ENCODE measurements at places on chromosomes 3 and 15.

GRCh38 chr3:159260049-159260662 lies 458.3 kb downstream of the MFSD1 start:
- peak; percentile 80 for DNase-seq

DNA sequence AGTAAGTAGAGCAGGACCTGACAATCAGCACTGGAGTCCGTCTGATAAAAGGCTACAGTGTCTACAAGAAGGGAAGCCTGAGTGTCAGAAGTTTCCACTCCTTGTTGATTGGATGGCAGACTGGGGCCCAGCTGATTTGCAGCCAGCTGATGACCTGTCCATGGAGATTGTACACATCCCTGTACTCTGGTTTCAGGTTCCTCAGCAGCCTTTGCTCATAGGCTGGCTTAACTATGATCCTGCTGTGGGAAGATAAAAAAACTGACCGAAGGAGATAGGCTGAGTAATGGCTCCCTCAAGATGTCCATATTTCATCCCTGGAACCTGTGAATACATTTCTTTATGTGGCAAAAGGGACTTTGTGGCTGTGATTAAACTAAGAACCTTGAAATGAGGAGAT lies 11.7 kb upstream of the LACTB start:
- DNase-seq = no peak

DNA sequence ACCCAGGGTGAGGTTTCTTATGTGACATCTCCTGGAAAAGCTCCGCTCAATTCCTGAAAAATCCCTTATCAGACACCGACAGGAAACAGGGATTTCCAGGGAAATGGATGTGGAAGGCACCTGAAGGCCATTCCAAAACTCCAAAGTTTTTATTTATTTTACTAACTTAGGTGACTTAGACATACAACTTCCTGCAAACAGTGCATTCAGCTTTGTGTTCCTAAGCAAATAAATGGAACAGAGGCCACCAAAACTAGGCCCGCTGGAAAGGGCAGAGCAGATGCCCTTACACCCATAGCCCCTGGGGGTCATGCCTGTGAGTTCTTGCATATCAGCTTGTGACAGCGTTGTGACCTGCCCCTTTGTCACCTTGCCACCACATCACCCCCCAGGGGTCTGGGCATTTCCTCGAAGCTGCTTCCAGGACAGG lies 239.4 kb downstream of the XXYLT1 start:
- DNase-seq = no peak

DNA sequence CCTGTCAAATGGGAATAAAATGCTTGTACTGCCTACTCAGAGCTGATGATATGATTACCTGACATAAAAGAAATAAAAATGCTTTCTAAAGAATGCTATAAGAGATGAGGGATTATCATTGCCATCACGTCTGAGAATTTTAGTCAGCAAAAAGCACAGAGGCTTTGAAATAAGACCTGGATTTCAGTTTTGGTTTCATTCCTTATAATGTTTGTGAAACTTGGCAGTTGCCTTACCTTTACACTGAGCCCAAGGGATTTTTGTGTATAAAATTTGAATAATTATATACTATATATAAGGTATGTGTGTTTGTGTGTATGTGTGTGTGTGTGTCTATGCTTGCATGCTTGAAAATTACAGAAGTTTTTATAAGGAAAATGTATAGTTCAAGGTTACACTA lies 634.8 kb upstream of the BCHE start:
- no peak for DNase-seq

GRCh38 chr3:53155760-53156159 lies 5.2 kb upstream of the PRKCD start:
- DNase-seq = no peak

DNA sequence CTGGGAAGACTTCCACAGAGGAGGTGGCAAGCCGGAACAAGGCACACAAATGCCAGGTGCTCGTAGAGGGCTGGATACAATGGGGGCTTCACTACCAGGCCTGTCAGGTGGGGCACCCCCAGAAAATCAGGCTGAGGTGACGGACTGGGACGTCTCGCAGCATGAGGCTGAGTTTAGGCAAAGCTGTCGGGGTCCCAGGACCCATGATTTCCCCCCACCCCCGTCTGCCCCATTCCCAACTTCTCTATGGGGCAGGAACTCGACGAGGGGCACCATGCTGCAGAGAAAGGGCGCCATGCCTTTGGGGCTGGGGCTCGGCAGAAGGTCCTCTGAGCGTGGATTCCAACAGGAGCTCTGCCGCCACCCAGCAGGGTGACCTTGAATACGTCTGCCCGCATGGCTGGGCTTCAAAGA lies 65.7 kb upstream of the HES1 start:
- DNase-seq = peak; percentile 53

DNA sequence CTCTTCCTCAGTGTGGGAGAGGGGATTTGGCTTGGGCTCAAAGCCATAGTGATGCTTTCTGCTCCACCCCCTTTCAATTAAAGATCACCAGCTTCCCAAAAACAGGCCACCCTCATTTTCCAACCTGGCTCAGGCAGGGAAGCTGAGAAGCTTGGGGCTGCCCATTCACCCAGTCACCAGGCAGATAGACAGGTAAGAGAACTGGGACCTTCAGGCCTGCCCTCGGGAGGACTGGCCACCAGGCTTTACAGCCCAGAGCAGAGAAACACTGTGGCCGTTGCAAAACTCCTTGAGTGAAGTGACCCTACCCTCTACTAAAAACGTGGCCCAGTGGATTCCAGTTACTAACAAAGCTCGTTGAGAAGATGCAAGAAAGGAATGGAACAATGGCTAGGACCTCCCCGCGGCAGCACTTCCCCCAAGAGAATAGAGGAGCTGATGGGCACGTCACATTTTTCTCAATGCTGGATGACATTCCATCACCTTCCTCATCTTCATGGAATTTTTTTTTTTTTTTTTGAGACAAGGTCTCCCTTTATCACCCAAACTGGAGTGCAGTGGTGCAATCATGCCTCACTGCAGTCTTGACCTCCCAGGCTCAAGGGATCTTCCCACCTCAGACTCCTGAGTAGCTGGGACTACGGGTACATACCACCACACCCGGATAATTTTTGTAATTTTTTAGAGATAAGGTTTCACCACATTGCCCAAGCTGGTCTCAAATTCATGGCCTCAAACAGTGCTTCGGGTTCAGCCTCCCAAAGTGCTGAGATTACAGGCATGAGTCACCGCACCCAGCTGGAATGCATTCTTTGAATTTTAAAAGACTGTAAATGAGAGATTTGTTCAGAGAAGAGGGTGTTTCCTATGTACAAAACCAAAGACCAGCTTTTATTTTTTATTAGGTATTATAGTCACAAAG lies 37.9 kb downstream of the LIPC start:
- DNase-seq = peak; percentile 55

- no peak for DNase-seq
Measured at GRCh38 chr3:178002113-178002512, 534.1 kb upstream of the KCNMB2 start.

- no peak for DNase-seq
Measured at GRCh38 chr3:13085081-13085845, 12.0 kb upstream of the IQSEC1 start.

DNA sequence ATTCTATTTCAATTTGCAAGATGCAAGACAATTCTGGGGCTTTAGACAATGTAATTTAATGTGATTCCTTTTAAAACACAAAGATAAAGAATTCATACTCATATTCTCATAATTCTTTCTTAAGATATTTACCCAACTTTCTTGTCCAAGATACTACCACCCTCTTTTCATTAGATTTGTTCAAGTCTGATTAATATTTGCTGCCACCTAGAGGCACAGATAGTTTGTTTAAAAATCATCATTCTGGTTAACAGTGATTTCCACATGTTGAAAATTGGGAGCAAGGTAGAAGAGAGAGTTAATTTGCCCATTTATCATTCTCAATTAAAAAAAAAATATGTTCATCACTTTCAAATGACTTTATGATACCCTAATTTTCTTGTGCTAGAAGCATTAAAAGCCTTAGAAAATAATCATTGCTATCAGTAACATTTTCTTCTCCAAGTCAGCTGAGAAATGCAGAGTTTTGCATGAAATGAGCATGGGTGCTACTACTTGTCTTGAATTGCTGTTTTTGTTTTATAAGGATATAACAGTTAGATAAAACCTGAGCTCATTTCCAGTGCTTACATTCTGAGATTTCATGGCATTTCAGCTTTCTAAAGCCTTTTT lies 11.6 kb downstream of the TAMM41 start:
- peak; percentile 53 for DNase-seq

DNA sequence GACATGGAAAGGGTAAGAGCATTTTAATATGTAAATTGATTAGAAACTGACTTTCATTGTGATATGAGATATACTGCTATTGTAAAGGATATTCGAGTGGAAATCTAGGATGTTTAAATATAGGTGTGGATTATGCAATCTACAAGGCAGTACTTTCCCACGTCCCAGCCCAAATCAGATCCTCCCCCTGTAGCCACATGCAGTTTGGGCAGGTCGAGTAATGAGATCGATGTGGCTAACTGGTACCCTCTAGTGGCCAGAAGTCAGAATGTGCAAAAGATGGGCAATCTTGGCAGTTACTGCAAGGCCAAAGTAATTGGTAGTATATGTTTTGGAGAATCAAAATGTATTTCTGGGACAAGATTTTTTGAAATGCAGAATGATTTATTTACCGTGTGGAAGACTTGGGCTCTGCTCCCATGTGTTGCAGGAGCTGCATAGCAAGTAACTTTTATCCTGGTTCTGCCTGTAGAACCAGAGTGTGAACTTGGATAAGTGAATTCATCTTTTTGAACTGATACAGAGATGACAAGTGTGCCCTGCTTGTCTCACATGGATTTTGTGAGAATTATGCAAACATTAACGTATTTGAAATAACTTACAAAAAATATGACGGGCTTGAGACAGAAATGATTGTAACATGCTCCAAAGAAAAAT lies 94.5 kb upstream of the ADAMTSL3 start:
- DNase-seq = peak; percentile 85

- DNase-seq = no peak
Measured at GRCh38 chr3:141253326-141253725, 21.7 kb downstream of the PXYLP1 start.

DNA sequence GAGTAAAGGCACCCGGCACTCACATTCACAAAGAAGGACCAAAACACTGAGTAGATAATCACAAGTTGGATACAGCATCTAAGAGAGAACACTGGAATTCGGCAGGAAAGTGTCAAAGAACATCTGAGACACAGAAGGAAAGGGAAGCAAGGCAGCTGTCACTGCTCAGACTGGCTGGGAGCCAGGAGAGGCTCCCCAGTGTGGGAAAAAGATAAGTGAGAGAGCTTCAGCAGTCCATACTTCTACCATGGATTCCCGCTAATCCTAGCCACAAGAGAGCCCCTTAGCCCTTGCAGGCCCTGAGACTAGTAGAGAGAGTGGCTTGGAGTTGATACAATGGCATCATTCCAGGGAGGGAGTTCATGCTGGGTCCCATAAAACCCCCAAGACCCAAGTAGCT lies 36.7 kb upstream of the CP start:
- no peak for DNase-seq

DNA sequence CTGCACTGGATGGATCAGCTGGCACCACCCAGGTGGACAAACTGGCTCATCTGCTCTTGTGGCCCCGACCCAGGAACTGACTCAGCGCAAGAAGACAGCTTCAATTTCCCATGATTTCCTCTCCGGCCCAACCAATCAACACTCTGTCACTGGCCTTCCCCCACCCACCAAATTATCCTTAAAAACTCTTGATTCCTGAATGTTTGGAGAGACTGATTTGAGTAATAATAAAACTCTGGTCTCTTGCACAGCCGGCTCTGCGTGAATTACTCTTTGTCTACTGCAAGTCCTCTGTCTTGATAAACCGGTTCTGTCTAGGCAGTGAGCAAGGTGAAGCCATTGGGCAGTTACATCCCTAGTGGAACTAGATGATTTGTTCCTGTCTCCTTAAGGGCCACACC lies 16.1 kb downstream of the BDH1 start:
- peak; percentile 27 for DNase-seq

DNA sequence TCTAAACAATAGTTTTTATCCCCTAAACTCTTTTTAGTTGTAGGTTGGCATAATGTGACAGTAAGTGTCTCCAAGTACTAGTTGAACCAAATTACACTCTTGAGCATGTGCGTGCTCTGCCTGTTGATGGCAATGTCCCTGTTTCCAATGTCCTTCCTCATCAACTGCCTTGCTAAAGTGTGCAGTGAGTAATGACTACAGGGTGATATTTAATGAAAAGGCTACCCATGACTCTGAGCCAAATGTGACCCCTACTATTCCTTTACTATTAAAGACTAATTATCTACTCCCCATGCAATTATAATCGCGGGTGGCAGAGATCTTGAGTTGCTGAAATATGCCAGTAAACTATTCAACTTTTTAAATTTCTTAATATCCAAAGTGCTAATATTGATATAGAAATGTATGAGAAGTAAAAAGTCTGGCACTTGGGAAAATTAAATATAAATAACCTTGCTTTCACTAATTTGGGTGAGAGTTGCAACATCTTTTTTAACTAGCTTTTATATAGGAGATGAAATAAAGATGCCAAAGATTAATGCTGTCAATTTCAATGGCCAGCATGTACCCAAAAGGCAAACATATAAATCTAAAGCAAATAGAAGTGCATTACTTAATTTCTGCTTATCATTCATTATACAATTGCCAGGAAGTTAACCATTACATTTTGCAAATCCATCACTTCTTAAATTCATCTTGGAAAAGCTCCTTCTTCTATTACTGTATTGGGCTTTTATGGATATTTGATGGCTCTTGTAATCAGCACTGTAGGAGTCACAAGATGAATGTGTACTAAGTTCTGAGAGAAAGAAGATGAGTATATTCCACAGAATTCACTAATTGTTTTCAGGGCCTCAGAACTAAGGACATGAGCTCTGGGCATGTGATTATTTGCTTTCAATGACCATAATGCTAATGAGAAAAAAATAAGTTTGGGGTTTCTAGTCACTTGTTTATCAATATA lies 518.2 kb upstream of the NAALADL2 start:
- DNase-seq = no peak

DNA sequence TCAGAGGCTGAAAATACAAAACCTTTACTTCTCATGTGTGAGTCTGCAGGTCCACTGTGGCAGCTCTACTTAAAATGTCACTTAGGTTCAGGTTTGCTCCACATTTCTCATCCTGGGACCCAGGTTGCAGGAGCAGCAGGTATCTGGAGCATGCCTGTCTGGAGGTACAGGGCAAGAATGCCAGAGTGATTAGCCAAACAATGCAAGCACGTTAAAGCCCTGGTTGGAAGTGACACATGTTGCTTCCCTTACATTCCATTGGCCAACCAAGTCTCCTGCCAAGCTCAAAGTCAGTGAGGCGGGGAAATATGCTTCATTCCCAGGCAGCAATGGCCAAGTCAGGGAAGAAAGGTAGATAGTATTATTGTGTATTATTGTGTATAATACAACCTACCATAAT lies 76.8 kb upstream of the ARL6 start:
- DNase-seq = peak; percentile 75

GRCh38 chr3:110810356-110810755 lies 261.3 kb upstream of the NECTIN3 start:
- DNase-seq = no peak

Measured in GM23338 (cell line).